Stimulated activated CD8-positive, alpha-beta memory T cell treated with anti-CD3 and anti-CD28 coated beads, Interleukin-4, amount 100 ng/mL, for 1 hour (primary cell): ENCODE measurements at places on chromosomes 13 and 19.
A peak's percentile ranks its signal among the peaks of the same experiment; 100 is the strongest.

DNA sequence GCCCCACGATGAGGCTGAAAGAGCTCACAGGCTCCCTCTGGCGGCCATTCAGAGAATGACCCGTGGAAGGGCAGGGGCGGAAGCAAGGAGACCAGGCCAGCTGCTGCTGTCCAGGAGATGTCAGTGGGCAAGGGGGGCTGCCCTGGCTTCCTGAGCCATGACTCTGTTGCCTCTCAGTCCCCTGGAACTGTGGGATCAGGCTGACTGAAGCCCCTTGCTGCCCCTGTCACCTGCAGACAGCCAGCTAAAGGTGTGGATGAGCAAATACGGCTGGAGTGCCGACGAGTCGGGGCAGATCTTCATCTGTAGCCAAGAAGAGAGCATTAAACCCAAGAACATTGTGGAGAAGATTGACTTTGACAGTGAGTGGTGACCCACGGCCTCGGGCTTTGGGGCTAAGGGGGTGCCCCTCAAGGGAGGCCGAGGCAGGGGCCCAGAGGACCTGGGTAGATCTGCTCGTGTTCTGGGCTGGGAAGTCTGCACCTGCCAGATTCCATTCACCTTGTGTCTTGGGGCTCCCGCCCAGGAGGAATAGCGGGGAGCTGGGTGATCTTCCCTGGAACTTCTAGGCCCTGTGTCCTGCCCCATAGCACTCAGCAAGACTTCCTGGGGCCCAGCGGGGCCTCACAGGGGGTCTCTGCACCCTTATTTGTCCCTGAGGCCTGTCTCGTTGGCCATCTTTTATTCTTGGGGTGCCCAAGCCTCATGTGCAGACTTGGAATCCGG lies 12.5 kb upstream of the ACTN4 start:
- DNase-seq = peak; percentile 57

DNA sequence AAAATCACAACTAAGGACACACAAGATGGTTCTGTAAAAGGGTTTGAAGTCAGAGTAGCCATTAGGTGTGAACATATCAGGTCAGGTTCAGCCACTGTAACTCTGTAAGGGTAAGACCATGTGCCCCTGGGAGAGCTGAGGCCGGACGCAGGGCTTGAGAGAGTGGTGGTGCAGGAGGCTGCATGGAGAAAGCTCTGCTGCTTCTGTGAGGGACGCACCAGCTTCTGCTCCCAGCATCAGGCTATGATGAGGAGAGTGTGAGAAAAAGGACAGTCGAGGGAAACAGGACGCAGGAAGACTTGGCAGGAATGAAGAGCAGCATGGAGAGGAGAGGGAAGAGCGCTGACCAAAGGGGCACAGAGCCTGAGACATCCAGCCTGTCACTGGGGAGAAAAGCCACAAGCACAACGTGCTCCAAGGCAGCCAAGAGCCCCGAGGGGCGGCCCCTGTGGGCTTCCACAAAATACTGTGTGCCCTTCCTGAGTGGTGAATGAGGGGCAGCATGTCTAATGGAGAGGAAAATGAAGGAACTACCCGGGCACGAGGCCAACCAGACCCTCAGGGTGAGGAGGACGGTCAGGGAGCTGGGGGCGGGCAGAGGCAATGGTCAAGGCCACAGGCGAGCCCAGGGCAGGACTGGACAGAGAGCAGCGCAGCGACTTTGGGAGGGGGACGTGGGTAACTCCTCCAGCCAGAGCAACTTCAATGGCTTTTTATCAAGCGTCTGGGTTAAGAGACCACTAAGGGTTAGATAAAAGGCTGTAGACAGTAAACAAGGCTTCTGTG lies 107.7 kb downstream of the COL4A1 start:
- DNase-seq = no peak

- DNase-seq = no peak
Measured at GRCh38 chr19:10593820-10594637, 6.9 kb upstream of the AP1M2 start.

- no peak for DNase-seq
Measured at GRCh38 chr13:113852536-113853517, 11.0 kb downstream of the GAS6 start.

- DNase-seq = no peak
Measured at GRCh38 chr13:42539670-42540069, 34.3 kb upstream of the TNFSF11 start.

DNA sequence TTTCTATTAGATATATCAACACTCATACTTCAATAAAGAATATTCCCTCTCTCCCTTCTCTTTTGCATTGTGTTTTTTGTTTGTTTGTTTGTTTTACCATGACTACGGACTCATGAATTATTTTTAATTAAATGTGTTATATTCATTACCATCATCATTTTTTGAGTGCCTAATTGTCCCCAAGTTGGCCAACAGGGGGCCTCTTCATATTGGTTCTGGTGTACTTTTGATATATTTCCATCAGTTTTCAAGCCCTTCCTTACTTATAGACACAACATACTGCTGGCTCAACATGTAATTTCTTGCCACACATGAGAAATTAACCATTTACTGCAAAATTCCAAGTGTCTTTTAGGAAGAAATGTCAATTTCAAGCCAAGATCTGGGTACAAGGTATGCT lies 54.5 kb upstream of the GPC6 start:
- no peak for DNase-seq

- DNase-seq = no peak
Measured at GRCh38 chr19:31529121-31529520, 179.9 kb upstream of the TSHZ3 start.

DNA sequence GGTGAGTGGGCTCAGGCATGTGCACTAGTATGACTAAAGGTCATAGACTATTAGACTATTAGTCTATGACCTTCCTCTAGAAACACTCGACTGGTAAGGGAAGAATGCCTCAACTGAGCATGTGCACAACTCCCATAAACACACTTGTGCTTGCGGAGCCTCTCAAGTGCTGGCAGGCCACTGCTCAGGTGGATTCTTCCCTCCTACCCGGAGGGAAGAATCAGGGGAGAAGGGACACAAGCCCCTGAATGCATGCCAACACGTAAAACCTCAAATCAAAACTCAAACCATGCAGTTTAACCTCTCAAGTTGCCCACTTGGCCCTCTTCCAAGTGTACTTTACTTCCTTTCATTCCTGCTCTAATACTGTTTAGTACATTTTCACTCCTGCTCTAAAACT lies 287.6 kb upstream of the SGCG start:
- no peak for DNase-seq
